Ecto neural progenitor cell (in vitro differentiated cells): ENCODE measurements at places on chromosomes 5 and 9.

- peak; percentile 87 for DNase-seq
Measured at GRCh38 chr9:129752900-129753729, at the start of gene PTGES. Gene PTGES (minus strand): TSS chr9:129753042. CDS start chr9:129753012, 30 bp downstream.

DNA sequence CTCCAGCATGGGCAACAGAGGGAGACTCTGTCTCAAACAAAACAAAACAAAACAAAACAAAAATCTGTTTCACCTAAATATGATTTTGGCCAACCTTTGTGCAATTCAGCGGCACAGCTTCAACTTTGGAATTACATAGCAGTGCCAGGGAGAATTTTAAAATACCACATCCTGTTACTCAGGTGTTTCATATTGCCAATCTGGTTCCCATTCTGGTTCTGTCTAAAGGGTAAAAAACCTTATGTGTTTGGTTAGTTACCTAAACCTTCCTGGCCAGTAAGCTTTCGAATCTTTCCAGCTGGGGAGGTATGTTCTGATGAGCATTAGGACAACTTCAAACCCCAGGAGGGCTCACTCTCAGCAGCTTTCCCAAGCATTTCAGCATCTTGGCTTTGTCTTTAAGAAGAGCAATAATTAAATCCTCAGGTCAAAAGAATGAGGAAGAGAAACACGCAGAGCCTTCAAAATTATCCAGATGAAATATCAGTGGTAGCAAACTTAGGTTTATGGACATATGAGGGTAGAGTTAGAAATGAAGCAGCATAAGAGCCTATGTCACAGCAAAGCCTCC lies 2.7 kb downstream of the DAB2 start:
- no peak for DNase-seq

- DNase-seq = no peak
Measured at GRCh38 chr5:20276061-20276958, 288.3 kb upstream of the CDH18 start.

- DNase-seq = no peak
Measured at GRCh38 chr5:100690036-100690560, 154.9 kb downstream of the FAM174A start.

DNA sequence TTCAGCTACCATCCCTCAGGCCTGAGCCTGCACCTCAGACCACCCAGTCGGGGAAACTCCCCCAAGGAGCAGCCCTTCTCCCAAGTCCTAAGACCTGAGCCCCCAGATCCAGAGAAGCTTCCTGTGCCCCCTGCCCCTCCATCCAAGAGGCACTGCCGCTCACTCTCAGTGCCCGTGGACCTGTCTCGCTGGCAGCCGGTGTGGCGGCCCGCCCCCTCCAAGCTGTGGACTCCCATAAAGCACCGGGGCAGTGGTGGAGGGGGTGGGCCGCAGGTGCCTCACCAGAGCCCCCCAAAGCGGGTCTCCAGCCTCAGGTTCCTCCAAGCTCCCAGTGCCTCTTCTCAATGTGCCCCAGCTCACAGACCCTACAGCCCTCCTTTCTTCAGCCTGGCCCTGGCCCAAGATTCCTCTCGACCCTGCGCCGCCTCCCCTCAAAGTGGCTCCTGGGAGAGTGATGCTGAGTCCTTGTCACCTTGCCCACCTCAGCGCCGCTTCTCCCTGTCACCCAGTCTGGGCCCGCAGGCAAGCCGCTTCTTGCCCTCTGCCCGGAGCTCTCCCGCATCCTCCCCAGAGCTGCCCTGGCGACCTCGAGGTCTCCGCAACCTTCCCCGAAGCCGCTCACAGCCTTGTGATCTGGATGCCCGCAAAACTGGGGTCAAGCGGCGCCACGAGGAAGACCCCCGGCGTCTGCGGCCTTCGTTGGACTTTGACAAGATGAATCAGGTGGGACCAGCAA lies 7.0 kb downstream of the FAM53C start:
- no peak for DNase-seq

- DNase-seq = no peak
Measured at GRCh38 chr5:100828898-100829356, 74.2 kb downstream of the ST8SIA4 start.

DNA sequence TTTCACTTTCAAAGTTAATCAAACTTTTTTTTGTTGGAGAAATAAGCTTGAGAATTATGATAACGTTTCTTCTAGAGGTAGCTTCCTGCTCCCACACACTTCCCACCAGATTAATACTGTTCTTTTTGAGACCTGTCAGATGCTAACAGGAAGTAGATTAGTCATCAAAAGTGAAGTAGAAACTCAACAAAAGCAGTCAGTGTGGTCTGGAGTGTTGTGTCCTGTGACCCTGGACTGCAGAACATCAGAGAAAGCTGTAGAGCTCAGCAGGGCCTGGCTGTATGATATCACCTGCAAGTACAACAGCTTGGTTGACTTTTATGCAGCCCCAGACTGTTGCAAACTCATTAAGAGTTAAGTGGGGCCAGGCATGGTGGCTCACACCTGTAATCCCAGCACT lies 495.7 kb upstream of the CYLC2 start:
- no peak for DNase-seq

- DNase-seq = peak; percentile 92
Measured at GRCh38 chr9:114082017-114082762, 4.1 kb upstream of the AMBP start.

DNA sequence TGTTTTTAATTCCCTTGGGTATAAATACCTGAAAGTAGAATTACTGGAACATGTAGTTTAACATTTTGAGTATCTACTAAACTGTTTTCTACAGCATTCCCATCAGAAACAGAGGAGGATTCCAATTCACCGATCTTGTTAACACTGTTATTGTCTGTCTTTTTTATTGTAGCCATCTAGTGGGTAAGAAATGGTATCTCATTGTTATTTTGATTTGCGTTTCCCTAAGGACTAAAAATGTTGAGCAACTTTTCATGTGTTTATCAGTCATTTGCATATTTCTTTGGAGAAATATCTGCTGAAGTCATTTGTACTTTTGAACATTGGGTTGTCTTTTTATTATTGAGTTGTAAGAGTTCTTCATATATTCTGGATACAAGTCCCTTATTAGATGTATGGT lies 135.2 kb upstream of the NFIL3 start:
- DNase-seq = no peak

GRCh38 chr9:133671371-133671770 lies 35.2 kb downstream of the DBH start:
- DNase-seq = no peak

DNA sequence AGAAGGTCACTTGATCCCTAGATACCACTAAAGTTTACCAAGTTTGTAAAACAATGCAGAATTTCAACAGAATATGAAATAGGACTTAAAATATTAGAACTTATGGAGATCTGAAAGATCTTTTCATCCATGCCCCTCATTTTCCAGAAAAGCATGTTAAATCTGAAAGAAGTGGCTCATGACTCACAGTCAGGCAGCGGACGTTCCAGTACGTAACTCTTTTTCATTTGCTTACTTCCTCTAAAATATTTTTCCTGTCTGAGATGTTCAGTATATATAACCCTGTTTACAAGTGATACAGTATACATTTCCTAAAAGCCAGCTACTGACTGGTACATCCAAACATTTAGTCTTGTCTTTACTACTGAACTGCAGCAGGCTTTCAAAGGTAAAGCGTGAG lies 22.3 kb downstream of the FBXW2 start:
- DNase-seq = no peak

GRCh38 chr5:142011572-142012185 lies 1.1 kb downstream of the GNPDA1 start:
- DNase-seq = no peak
